Astrocyte of the spinal cord (primary cell): ENCODE measurements at places on chromosomes 1 and 21.
A peak's percentile ranks its signal among the peaks of the same experiment; 100 is the strongest.

DNA sequence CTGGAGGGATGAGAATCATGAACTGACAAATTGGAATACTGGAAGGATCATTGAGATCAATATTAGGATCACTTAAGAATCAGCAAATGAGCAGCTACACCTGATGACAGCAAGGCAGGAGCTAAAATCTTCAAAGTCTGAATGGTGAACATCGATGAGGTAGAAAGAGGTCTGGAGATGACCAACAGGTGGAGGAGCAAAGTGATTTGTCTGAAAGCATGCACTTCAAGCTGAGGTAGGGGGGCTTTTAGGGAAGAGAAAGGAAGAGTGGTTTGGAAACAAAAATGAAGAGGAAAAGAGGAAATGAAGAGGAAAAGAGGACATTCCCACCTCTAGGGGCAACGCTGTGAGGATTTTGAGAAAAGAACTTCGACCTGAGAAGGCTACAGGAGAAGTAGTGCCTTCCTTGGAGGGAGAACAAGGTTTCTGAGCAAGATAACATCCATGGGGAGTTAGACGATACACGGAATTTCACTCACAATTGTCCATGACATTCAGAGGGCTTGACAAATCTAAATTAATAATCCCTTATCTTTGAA is 79.0 kb downstream of the APP start:
- no peak for DNase-seq

DNA sequence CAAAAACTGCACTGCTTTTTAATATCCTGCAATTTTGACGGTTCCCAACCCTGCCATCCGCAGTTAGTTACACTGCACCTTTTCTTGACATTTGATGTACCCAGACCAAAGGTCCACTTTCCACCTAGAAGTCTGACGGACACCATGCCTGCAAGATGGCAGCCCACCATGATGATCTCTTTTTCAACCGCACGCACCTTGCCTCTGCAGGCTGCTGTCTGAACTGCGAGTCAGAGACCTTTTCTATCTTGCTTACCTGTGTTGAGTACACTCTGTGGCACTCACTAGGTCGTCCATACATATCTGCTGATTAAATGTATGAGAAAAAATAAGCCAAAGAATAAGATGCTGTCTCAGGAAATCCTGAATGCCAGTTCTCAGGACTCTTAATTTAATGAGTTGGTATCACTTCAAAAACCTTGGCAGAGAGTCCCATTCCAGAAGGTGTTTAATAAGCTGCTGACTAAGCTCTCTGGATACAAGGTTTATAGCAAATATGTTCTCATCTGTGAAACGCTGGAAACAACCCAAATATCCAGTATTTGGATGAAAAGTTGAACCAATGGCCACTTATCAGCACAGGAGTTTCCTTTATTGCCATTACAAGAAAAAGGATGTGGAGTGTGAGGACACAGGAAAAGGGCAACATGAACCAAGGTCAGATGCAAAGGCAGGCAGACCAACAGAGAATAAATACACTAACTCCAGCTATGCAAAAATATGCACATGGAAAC is 37.9 kb downstream of the GNG12 start:
- DNase-seq: no peak

GRCh38 chr1:147586414-147586813 is 45.1 kb downstream of the BCL9 start:
- no peak for DNase-seq

DNA sequence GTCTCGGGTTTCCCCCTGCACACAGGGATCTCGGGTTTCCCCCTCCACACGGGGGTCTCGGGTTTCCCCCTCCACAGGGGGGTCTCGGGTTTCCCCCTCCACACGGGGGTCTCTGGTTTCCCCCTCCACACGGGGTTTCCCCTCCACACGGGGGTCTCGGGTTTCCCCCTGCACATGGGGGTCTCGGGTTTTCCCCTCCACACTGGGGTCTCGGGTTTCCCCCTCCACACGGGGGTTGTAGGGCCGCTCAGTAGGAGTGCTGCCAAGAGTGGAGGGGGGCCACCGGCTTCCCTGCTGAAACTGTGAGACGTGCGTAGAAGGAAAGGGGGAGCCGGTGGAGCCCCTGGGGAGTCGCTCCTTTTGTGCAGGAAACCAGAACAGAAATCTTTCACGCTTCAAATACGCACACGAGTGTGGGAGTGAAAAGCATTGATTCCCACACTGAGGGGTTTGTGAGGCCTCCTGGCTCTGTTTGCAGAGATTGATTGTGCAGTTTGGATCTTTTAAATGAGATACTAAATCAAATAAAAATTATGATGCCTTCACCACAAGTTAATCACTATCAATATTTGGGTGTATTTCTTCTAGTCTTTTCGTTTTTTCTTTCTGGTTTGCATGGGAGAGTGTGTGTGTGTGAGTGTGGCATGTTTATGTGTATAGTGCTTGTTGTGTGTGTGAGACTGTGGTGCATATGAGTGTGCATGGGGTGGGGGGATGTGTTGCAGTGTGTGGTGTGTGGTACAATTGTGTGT is 54.3 kb upstream of the TRAPPC10 start:
- no peak for DNase-seq

DNA sequence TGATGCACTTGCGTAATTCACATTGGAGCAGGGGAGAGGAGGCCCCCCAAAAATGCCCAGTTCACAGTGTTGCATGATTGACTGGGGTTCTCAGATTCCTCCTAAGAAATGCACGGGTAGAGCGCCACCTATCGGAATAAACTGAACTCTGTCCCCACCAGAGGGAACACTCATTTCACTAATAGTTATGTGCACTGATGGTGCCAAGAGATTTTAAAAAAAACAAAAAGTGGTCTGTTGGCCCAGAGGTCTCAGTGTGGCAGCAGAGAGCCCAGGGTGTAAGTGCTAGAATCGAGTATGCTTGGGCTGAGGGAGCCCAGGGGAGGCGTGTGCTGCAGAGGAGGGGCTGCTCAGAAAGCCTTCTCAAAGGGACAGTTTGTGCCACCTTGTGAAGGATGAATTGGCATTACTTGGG is 6.9 kb downstream of the PINK1 start:
- DNase-seq: peak; percentile 52

- DNase-seq: no peak
Measured at GRCh38 chr1:22750685-22751051, 40.0 kb downstream of the EPHB2 start.

GRCh38 chr1:151984313-151984956 is 9.2 kb downstream of the S100A10 start:
- no peak for DNase-seq

DNA sequence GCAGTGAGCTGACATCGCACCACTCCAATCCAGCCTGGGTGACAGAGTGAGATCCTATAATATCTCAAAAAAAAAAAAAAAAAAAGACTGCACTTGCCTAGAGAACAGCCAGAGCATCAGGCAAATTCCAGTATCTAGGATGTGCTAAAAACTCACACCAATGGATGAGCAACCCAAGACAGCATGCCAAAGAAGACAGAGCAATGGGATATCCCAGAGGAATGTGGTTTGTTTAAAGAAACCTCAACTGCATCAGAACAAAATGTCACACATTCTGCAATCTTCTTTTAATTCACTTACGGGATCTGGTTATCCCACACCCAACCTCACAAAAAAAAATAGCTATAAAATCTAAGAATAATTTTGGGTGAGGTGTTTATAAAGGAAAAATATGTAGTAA is 7.3 kb downstream of the KCNH1 start:
- no peak for DNase-seq
